Activated B cell treated with CpG ODN at 0.5 μM for 24 hours (primary cell): ENCODE measurements at places on chromosomes 3 and 15. TPM values are rescaled to one million over a fixed set of nuclear protein-coding genes. Genes with fewer than 3 reads are reported as not detected.

Gene PLSCR4
- not detected in 2 replicates for total RNA-seq

Gene WNT5A
- not detected in 2 replicates for total RNA-seq

Gene CLDN18
- total RNA-seq, result not detected in 2 replicates

Gene UPK1B
- total RNA-seq, result not detected in 2 replicates

Gene IL17RE
- total RNA-seq, result 0.66 and 0.82 TPM in 2 replicates

Gene MESP2
- total RNA-seq, result 0.40 TPM in 1 of 2 replicates, not detected in the other
